ENCODE measurements at places on chromosomes 5 and 9.

GRCh38 chr5:157400741-157401495 is 59.1 kb upstream of the NIPAL4 start:
- no peak for DNase-seq

GRCh38 chr5:158638396-158638795 is 461.3 kb downstream of the EBF1 start:
- no peak for DNase-seq

DNA sequence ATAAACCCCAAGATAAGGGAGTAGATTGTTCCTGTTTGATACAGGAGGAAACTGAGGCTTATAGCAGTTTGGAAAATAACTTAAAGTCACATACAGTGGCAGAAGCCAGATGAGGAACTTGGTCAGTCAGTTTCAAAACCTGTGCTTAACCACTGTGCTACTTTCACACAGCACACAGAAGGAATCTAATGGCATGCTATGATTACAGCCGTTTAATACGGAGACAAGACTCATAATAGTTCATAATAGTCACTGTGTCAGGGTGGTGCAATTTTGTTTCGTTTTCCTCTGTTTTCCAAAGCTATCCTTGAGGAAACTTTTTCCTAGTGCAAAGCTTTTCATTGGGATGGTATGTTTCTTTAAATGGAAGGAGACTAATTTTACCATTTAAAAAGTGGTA is 112.3 kb downstream of the GCNT1 start:
- DNase-seq, result no peak

DNA sequence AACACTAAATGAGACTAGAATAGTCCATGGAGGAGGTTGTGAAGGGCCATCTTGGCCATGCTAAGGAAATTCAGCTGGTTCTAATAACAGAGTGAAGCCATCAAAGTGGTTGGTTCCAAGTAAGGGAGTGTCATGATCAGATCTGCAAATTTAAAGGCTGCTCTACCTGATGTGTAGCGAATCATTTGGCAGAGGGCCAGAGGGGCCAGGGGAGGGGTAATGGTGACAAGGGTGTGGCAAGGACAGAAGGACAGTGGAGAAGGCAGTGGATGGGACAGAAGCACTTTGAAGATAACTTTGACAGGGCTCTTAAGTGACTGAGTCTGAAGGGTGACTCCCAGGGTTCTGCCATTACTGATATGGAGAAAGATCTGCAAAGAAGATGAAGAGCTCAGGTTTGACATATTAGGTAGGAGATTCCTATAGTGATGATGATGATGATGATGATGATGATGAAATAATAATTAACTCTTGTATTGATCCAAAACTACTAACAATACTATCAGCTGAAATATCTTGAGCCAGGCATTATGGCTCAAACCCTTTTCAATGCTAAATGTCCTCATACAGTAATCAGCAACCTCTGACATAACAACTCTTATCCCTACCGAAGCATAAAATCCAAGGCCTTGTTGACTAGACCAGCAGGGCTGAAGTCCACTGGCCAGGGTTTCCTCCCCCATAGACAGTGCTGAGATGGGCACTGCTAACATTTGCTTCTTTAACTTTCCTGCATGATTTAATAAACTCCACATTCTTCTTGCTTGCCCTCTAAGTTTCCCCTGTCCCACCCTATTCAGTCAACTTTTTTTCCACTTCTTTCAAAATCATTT is 20.0 kb downstream of the KIAA1191 start:
- DNase-seq, result no peak

- no peak for DNase-seq
These were observed 81.4 kb upstream of the ANKRD55 start for GRCh38 chr5:56314529-56314928.

DNA sequence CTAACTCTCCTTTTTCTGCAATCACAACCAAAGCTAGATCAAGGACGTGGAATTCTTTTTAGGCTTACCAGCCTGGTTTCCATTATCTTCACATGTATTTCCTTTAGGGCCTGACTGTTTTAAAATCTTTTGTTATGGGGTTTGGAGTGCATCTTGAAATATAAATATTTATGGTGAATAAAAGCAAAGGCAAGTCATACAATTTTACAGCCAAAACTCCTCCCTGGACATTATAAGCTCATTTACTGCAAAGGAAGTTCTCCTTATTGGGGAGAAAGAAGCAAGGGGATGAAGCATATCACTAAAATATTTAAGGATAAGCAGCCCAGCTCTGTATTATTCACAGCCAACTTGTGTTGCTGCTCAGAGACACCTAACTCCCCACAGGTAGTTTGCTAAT is 132.2 kb upstream of the TARS1 start:
- DNase-seq, result no peak

- no peak for DNase-seq
These were observed 15.6 kb upstream of the CD74 start for GRCh38 chr5:150428106-150428876.

DNA sequence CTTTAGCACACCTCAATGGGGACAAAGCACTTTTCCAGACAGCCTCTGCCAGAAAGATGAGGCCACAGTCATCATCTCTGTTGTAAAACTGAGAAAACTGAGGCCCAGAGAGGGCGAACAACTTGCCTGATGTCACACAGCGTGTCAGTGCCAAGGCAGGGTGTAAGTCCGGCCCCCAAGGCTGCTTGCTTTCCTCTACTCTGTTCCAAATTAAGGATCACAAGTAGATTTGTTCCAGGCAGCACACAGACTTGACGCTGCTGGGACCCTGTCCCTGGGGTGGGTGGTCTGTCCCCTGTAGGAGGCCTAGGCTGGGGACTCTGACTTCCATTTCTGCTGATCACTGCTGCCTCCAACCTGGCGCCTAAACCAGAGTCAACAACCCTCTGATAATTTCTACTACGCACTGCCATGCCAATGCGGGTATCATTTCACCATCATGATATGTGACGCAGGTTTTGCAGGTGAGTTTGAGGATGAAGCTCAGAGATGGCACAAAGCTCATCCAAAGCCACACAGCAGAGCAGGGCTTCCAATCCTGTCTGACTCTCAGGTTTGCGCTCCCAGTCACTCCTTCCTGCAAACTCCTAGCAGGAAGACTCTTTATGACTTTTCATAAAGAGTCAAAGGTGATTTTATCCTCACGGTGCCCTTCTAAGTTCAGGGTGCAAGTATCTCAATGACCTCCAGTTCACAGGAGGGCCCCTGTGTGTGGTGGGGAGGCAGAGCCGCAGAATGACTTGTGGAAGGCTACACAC is 13.5 kb upstream of the RALGDS start:
- no peak for DNase-seq

- DNase-seq, result no peak
These were observed 538.5 kb upstream of the WWC1 start for GRCh38 chr5:167752936-167753335.

- DNase-seq, result no peak
These were observed 35.5 kb downstream of the RNF38 start for GRCh38 chr9:36364577-36364976.

DNA sequence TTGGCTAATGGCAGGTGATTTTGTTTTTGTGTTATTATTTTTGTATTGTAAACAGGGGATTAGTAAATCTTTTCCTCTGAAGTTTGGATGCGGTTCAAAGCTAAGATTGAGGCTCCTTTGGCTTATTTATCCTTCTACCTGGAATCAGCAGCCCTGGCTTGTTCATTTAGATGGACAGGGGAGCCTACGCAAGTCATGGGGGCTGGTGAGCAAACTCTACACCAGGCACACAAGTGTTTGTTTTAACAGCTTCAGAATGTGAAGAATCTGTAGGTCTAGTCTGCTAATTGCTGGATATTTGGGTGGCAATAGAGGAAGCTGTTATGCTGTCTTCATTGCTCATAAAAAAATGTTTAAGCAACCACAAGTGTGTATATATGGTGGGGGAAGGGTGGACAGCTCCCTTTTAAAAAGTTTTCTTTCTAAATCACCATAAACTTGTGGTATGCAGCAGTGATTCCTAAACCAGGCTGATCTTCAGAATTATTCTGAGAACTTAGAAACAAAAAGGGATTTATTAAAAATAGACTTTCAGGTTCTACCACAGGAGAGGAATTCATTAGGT is 20.7 kb downstream of the ZNF462 start:
- DNase-seq, result peak; percentile 14

- no peak for DNase-seq
These were observed 2.8 kb downstream of the CCDC152 start for GRCh38 chr5:42759456-42759855.

- no peak for DNase-seq
These were observed 628.8 kb upstream of the RGMB start for GRCh38 chr5:98144710-98145109.

DNA sequence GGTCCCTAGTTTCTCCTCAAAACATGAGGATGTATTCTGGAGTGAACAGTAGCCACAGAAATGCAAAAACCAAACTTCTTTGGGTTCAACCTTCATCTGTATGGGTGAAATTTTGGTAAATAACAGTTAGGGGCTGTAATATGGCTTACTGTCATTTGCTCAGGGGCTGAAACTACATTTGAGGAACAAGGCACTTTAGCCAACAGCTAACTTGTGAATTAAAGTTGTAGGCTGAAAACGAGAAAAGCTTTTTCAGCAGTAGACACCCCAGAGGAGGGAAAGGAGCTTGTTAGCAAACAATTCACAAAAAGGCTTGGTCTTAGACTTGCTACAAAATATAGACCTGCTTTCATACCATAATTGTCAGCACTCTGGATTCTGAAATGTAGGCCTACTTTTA is 6.6 kb downstream of the TMEM171 start:
- DNase-seq, result no peak

- no peak for DNase-seq
These were observed 37.1 kb upstream of the FAT2 start for GRCh38 chr5:151628112-151628823.

GRCh38 chr5:67989456-67989855 is 226.1 kb upstream of the PIK3R1 start:
- DNase-seq, result no peak

GRCh38 chr5:143064218-143064641 is 294.1 kb downstream of the ARHGAP26 start:
- no peak for DNase-seq

DNA sequence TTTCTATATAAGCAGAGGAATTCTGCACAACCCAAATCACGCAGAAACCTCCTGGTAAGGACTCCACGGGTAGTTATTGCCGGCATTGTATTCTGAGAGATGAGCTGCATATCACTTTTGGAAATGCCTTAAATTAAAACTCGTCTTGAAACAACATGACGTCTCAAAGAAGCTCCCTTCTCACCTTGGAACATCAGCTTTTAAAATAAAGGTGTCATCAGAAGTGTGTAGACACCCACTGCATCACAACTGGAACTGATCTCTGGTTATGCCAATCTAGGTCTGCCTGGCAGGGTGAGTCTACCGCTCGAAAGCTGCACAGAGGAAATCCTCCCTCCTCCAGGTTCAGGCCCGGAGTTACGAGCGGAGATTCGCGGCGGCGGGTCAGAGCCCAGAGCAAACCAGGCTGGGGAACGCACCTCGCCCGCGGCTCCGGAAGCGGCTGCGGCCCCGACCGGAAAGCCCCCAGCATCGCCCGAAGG is 974 bp upstream of the SLC12A2 start:
- DNase-seq, result no peak

DNA sequence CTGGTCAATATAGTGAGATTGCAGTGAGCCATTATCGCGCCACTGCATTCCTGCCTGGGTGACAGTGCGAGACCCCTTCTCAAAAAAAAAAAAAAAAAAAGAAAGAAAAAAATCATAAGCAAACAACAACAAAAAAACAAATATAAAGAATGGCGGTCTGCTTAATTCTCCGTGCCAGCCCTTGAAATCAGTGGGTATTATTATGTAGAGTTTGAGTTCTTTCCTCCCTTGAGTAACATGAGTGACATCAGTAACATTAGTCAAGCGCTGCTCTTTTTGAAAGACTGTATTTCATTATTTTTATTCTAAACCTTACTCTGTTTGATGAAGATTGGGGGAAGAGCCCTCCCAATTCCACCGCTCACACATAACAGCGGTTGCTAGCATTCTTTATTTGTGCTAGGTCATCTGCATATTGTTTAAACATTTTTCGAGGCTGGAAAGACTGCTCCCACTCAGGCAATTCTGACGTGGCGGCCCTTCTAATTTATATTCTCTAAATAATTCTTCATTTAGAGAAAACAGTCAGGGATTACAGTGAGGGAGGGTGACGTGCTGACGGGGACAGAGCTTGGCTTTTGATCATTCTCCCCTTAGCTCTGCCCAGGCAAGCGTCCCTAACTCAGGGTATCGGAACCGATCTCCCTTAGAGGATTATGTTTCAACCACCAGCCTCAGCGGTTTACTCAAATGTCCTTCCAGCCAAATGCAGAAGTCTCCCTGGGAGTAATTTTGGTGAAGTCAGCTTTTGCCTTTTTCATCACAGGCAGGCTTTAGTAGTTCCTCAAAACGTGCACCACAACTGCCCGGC is 860 bp upstream of the MARCHF6 start:
- DNase-seq, result peak; percentile 52

GRCh38 chr5:23007236-23007635 is 154.1 kb upstream of the CDH12 start:
- no peak for DNase-seq

- peak; percentile 20 for DNase-seq
These were observed 70.4 kb upstream of the SNX2 start for GRCh38 chr5:122704247-122705036.

- DNase-seq, result no peak
These were observed 240.5 kb downstream of the CETN3 start for GRCh38 chr5:90169078-90169477.

DNA sequence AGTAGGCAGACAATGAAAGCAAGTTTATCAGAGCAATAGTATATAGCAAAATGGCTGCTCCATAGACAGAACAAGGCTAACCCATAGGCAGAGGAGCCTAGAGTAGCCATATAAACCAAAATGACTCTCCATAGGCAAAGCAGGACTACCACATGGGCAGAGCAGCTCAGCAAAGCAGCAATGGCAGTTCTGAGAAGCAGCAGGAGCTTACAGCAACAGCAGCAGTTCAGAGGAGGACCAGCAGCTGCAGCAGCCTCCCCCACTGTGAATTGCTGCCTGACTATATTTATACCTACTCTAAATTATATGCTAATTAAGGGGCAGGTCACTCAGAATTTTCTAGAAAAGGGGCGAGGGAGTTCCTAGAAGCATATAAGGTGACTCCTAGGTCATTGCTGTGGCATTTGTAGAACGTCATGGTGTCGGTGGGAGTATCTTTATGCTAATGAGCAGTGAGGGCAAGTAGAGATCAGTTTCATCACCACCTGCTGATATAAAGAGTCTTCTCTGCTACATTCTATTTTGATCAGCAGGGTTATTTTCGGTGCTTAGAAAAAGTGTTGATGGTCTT is 1115.5 kb downstream of the DTWD2 start:
- DNase-seq, result no peak

DNA sequence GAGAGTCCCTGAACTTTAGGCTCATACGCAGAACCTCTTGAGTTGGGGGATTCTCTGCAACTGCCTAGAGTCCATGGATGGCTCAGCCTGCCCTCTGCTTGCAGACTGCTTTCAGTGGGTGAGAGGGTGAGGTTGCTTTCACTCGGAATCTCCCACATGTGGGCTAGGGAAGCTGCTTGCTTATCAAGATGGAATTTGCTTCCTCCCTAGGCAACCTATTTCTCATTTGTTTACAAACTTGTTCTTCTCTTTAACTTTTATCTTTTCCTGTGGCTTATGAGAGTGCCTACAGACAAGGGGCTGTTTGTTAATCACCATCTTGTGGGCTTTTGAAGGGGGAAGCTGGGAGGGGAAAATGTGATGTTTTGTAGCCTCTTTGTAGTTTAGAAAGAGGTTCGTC is 10.0 kb downstream of the TLE4 start:
- no peak for DNase-seq

Measured in NCI-H2029 treated with DMSO at 0.1 percent for 48 hours (cell line).